ENCODE measurements at places on chromosomes 4 and X.

DNA sequence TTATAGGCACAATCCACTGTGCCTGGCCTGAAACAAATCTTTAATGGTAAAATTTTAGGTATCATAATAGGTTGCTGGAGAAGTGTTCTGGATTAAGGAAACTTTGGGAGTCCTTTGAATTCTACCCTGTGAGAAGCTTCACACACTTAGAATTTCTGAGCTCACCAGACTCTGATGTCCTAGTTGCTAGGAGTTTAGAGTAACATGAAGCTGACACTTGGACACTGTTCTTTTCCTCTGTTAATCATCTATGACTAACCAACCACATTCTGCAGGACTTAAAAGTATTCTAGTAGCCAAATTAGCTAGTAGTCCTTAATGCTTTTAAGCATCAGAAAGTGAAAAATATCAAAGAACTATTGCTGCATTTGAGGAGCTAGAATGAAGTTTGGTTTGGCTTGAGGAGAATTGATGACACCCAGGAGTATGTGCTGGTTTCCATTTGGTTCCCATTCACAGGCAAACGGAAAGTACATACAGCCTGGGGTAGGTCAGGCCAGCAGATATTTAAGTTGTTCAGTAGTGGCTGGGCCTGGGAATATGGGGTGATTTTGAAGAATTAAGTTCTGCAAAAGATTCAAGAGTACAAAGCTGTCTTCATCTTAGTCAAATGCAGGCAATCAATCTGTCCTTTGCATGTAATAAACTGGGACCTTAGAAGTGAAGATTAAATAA, 38.8 kb upstream of the IGFBP7 start:
- DNase-seq = no peak

DNA sequence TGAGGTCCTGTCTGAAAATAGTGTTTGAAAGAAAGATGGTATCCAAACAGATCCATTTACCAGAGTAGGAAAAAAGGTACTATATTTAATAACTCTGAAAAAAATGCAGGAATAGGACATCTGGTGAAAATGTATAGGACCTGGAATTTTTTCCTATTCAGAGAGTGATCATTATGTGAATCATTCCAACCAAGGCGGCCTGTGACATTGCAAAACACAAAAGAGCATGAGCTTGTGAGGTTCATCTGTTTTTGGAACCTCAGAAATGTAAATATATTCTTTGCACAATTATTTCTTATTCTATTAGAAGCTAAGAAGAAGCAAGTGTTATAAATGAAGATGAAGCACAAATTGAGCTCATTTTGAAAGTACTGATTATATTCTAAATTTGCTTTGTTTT, 2.0 kb downstream of the C4orf51 start:
- no peak for DNase-seq

- no peak for DNase-seq
These were observed 6.4 kb upstream of the UBA1 start for GRCh38 chrX:47187106-47187677.

GRCh38 chrX:55119271-55119670, 30.5 kb downstream of the PAGE2 start:
- DNase-seq = no peak

GRCh38 chr4:4455210-4455865, 68.4 kb downstream of the NSG1 start:
- DNase-seq = no peak

All from NCI-H524 treated with DMSO at 0.1 percent for 48 hours (cell line).